Thoracic aorta (tissue), 2 donors: ENCODE measurements at places on chromosomes 12 and 14.

- H3K36me3 ChIP-seq: no peaks in the 10 kb centered on the region
- H3K27me3 ChIP-seq: no peaks in the 10 kb centered on the region
- no peaks in the 10 kb centered on the region for H3K4me1 ChIP-seq
- DNase-seq: no peak
These were observed 211.7 kb downstream of the DPF3 start for GRCh38 chr14:72682188-72682587.

GRCh38 chr12:124259154-124260066, 35.5 kb upstream of the RFLNA start:
- no peak overlapping the region for H3K4me3 ChIP-seq
- DNase-seq: no peak
- H3K27me3 ChIP-seq: no peaks in the 10 kb centered on the region
- no peaks in the 10 kb centered on the region for H3K4me1 ChIP-seq
- no peaks in the 10 kb centered on the region for H3K36me3 ChIP-seq

GRCh38 chr14:99122521-99123125, 149.4 kb downstream of the BCL11B start:
- H3K4me3 ChIP-seq: no peak overlapping the region
- H3K4me1 ChIP-seq: peaks cover 5% of the 10 kb centered on the region
- no peaks in the 10 kb centered on the region for H3K36me3 ChIP-seq
- H3K27me3 ChIP-seq: peaks cover 7% of the 10 kb centered on the region
- DNase-seq: no peak

DNA sequence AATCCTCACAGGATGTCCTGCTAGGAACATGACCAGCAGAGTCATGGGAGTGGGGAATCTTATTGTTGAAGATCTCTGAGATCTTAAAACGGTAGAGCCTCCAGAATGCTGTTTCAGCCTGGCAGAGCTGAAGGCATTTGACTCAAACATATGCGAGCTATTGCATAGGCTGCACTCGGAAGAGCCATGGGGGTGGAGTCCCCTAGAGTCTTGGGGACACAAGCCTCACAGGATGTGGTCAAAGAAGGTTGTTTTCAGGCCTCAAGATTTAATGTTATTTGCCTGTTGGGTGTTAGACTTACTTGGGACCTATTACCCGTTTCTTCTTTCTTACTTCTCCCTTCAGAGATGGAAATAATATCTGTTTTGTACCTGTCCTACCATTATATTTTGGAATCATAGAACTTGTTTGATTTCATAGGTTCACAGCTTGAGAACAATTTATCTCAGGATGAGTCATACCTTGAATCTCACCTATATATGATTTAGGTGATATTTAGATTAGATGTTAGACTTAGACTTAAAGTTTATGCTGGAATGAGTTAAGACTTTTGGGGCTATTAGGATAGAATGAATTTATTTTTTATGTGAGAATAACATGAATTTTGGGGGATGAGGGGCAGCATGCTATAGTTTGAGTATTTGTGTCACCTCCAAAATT, 172.2 kb upstream of the ATP2B1 start:
- DNase-seq: no peak
- no peaks in the 10 kb centered on the region for H3K36me3 ChIP-seq
- H3K4me3 ChIP-seq: no peak overlapping the region

DNA sequence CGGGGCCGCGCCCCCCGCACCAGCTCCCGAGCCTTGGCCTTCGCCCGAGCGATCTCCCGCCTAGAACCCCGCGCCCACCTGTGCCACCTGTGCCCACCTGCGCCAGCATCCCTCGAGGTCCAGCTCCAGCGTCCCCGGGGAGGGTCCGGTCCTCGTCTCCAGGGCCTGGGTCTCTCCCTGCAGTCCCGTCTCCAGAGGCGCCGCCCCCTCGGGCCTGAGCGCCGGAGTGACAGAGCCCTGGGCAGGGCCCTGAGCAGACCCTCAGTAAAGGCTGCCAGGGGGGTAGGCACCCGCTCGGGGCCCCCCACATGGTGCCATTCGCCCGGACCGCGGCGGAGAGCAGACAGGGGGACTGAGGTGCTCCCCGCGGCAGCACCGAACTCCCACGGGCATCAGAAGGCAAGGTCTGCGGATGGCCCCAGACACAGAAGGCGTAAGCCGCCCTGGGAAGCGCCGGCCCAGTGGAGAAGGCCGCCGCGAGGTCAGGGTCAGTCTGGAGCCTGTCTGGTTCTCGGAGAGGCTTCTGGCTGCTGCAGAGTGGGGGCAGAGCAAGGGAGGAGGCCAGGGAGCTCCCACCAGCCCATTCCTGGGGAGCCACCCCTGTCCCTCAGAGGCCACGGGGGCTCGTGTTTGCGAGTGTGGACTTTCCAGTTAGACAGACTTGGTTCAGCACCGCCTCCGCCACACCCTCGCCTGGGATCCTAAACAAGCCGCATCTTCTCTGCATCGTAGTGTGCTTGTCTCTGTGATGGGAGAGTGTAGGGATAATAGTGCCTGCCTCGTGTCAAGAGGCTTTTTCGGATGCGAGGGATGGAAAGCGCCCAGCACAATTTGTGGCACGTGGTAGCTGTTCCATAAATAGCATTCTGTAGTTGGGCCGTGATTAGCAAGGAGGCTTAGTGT, 1.1 kb upstream of the PPP1R13B start:
- H3K4me1 ChIP-seq: no peaks in the 10 kb centered on the region
- H3K36me3 ChIP-seq: no peaks in the 10 kb centered on the region
- peak overlapping the region; percentile 66 for H3K27ac ChIP-seq

DNA sequence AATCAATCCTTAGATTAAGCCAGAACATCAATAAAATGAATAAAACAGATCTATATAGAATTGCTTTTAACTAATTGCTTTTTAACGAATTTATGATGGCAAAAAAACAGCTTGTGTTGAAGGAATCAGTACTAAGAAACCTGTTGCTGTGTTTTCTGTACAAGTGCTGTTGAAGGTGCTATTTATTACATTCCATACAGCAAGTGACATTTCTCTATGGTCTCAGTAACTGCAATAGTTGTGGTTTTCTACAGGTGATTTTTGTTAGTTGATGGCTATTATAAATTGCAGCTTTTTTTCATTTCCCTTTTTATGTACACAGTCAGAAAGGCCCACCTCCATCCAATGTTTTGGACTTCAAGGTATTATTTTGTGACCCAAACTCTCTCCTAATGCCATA, 56.6 kb downstream of the SLC2A13 start:
- DNase-seq: no peak
- H3K27ac ChIP-seq: no peak overlapping the region
- H3K4me3 ChIP-seq: no peak overlapping the region
- no peaks in the 10 kb centered on the region for H3K36me3 ChIP-seq
